Temporal lobe (tissue), 4 donors: ENCODE measurements at places on chromosomes 6 and 20. TPM values are rescaled to one million over a fixed set of nuclear protein-coding genes. Genes with fewer than 3 reads are reported as not detected.

The ENPP5 gene
- 4.7 TPM for total RNA-seq

The ABHD16B gene
- total RNA-seq: not detected

The POM121L2 gene
- not detected for total RNA-seq

The GRM1 gene
- 12.8 TPM for total RNA-seq

The LRRC73 gene
- total RNA-seq: 5.7 TPM

The ADNP gene
- 88.3 TPM for total RNA-seq

The TGM3 gene
- 0.25 TPM for total RNA-seq

The DEFB116 gene
- total RNA-seq: not detected

The MAS1 gene
- 0.25 TPM for total RNA-seq
